ENCODE measurements at places on chromosomes 1 and 21.

GRCh38 chr1:237911911-237912310, 21.2 kb upstream of the ZP4 start:
- H3K4me3 ChIP-seq = no peak overlapping the region
- peaks cover 2% of the 10 kb centered on the region for H3K27me3 ChIP-seq
- no peak for DNase-seq

GRCh38 chr1:226882631-226883409, 12.4 kb downstream of the PSEN2 start:
- H3K36me3 ChIP-seq = peaks cover 23% of the 10 kb centered on the region
- H3K27me3 ChIP-seq = peaks cover 5% of the 10 kb centered on the region
- H3K4me3 ChIP-seq = peak overlapping the region; percentile 83

DNA sequence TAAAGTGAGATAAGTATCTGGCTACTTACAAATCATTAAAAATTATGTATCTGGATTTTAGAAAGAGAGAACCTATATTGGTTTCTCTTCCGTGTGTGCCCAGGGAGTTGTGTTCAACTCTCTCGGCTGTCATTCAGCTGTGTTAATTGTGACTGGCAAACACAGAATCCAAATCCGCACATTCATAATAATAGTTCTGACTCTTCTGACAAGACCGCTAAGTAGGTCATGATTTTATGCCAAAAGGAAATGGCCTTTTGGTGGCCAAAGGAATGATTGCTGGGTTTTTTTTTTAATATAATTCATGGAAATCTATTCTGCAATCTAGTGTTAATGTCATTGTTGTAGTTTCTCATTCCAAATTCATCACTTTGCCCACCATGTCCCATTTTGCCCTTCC, 110.7 kb downstream of the AK5 start:
- peaks cover 5% of the 10 kb centered on the region for H3K27me3 ChIP-seq
- DNase-seq = no peak
- H3K27ac ChIP-seq = no peak overlapping the region
- peaks cover 5% of the 10 kb centered on the region for H3K36me3 ChIP-seq
- peaks cover 10% of the 10 kb centered on the region for H3K4me1 ChIP-seq
- H3K4me3 ChIP-seq = no peak overlapping the region

- H3K4me1 ChIP-seq = peaks cover 8% of the 10 kb centered on the region
- peaks cover 2% of the 10 kb centered on the region for H3K27me3 ChIP-seq
- H3K4me3 ChIP-seq = no peak overlapping the region
- DNase-seq = no peak
- H3K36me3 ChIP-seq = no peaks in the 10 kb centered on the region
- no peak overlapping the region for H3K27ac ChIP-seq
These were observed 28.8 kb upstream of the SPATA6 start for GRCh38 chr1:48500541-48501450.

- H3K4me1 ChIP-seq = peaks cover 7% of the 10 kb centered on the region
- no peaks in the 10 kb centered on the region for H3K36me3 ChIP-seq
- no peak for DNase-seq
- H3K27me3 ChIP-seq = peaks cover 2% of the 10 kb centered on the region
- peak overlapping the region; percentile 7 for H3K27ac ChIP-seq
- no peak overlapping the region for H3K4me3 ChIP-seq
These were observed 6.1 kb downstream of the AADACL4 start for GRCh38 chr1:12649971-12650421.

GRCh38 chr1:40673452-40673851, 8.0 kb upstream of the RIMS3 start:
- no peak overlapping the region for H3K4me3 ChIP-seq
- H3K27ac ChIP-seq = no peak overlapping the region
- DNase-seq = no peak
- no peaks in the 10 kb centered on the region for H3K4me1 ChIP-seq
- H3K27me3 ChIP-seq = peaks cover 5% of the 10 kb centered on the region
- no peaks in the 10 kb centered on the region for H3K36me3 ChIP-seq

DNA sequence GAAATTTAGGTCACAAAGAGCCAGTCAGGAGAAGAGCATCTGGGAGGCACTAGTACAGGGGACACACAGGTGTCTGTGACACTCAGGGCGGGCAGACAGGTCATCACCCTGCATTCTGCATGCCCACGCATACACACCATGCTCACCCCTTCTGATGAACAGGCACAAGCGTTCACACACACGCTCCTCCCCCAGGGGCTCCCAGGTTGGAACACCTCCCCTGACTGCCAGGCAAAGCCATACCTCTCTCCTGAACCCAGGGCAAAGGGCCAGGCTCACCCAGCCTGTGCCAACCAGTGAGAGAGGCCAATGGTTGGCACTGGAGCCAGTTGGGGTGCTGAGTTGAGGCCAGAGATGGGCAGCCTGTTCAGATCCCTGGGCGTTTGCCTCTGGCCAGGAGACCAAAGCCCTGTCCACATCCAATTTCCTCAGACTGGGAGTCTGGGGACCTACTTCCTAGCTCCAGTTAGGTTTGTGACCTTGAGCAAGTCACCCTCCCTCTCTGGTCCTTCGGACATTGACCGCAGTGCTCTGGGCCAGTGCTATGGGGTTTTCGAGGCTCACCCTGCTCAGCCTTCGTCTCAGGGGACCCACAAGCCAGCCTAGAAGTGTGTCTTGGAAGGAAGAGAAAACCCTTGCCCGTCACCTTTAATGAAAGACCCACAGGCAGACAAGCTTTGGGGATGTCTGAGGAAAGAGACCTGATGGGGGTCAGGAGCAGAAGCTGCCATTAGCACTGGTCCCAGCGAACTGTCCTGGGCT, 5.8 kb upstream of the LAD1 start:
- no peaks in the 10 kb centered on the region for H3K4me1 ChIP-seq
- H3K27ac ChIP-seq = no peak overlapping the region
- no peaks in the 10 kb centered on the region for H3K36me3 ChIP-seq
- DNase-seq = no peak

GRCh38 chr1:6891781-6892579, 106.7 kb downstream of the CAMTA1 start:
- no peaks in the 10 kb centered on the region for H3K4me1 ChIP-seq
- H3K36me3 ChIP-seq = peaks cover 3% of the 10 kb centered on the region
- DNase-seq = no peak
- no peak overlapping the region for H3K27ac ChIP-seq

DNA sequence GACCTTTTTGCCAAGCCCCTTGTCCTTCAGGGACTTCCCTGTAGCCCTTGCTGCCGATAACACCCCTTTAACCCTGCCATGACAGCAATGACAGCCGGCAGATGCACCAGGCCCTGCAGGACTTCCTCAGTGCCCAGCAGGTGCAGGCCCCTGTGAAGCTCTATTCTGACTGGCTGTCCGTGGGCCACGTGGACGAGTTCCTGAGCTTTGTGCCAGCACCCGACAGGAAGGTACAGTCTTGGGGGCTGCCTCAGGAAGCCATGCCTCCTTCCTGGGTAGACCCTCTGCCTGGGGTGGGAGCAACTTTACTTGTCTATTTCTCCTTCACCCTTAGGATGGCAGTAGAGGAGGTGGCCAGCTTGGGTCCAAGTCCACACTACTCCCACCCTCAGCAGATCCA, 16.1 kb upstream of the PADI6 start:
- H3K27me3 ChIP-seq = peaks cover 6% of the 10 kb centered on the region
- peaks cover 7% of the 10 kb centered on the region for H3K4me1 ChIP-seq
- no peaks in the 10 kb centered on the region for H3K36me3 ChIP-seq
- H3K4me3 ChIP-seq = no peak overlapping the region
- H3K27ac ChIP-seq = no peak overlapping the region
- peak; percentile 3 for DNase-seq

DNA sequence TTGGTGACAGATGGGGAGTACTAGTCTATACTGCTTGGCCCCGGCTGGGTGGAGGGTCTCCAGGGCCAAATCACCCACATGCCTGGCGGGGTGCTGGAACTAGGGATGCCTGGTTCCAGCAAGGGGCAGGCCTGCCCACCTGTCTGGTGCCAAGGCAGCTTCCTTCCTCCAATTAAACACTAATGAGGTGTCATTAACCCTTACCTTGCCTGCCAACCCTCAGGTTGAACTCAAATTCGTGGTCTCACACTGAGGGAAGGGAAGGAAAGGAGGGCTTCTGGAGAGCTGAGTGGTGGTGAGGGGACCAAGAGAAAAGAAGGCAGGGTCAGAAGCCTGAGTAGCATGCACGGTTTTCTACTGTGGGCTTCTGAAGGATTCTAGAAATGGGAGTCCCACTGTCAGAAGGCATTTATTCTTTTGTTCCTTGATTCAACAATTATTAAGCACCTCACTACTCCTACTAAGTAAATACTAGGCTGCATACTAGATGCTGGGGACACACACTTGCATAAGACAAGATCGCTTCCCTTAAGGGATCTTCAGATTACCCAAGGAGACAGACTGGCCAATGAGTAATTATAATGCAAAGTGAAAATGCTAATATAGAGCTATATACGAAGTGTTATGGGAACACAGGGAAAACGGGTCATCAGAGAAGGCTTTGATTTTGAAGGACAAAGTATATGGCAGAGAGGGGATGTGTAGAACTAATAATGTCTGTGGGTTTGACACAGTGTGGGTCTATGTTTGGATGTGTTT, 5.9 kb upstream of the EFNA3 start:
- peaks cover 8% of the 10 kb centered on the region for H3K27me3 ChIP-seq
- peaks cover 29% of the 10 kb centered on the region for H3K4me1 ChIP-seq
- peaks cover 3% of the 10 kb centered on the region for H3K36me3 ChIP-seq
- peak overlapping the region; percentile 22 for H3K4me3 ChIP-seq
- no peak for DNase-seq
- H3K27ac ChIP-seq = no peak overlapping the region

GRCh38 chr1:74952786-74953185, 181.4 kb upstream of the LHX8 start:
- H3K4me3 ChIP-seq = no peak overlapping the region
- no peak overlapping the region for H3K27ac ChIP-seq
- H3K36me3 ChIP-seq = no peaks in the 10 kb centered on the region
- DNase-seq = no peak
- H3K4me1 ChIP-seq = no peaks in the 10 kb centered on the region

GRCh38 chr1:186295980-186296379, 79.1 kb downstream of the TPR start:
- H3K36me3 ChIP-seq = no peaks in the 10 kb centered on the region
- H3K27ac ChIP-seq = no peak within 1 kb of the TSS
- H3K4me3 ChIP-seq = no peak within 1 kb of the TSS

DNA sequence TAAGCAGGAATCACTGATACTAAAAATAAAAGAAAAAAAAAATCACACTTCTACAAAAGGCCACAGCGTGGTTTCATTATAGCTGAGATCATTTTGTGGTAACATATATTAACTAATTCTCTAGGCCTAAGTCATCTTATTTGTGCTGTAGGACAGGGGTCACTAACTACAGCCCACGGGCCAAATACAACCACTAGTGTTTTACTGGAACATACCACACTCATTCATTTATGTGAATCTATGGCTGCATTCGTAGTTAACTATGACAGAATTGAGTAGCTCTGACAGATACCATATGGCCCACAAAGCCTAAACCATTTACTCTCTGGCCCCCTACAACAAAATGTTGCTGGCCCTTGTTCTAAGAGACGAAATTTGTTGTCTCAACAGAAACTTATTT, 224.4 kb downstream of the VAV3 start:
- no peak overlapping the region for H3K27ac ChIP-seq
- H3K27me3 ChIP-seq = peaks cover 4% of the 10 kb centered on the region
- H3K4me1 ChIP-seq = peaks cover 65% of the 10 kb centered on the region
- H3K4me3 ChIP-seq = no peak overlapping the region
- DNase-seq = no peak

GRCh38 chr1:196461521-196461920, 146.7 kb downstream of the KCNT2 start:
- no peaks in the 10 kb centered on the region for H3K27me3 ChIP-seq
- H3K36me3 ChIP-seq = no peaks in the 10 kb centered on the region
- no peak overlapping the region for H3K27ac ChIP-seq

- peaks cover 11% of the 10 kb centered on the region for H3K4me1 ChIP-seq
- no peaks in the 10 kb centered on the region for H3K27me3 ChIP-seq
- H3K4me3 ChIP-seq = no peak overlapping the region
- DNase-seq = no peak
- H3K36me3 ChIP-seq = no peaks in the 10 kb centered on the region
These were observed 421.5 kb upstream of the USP24 start for GRCh38 chr1:55636696-55637095.

GRCh38 chr1:233361876-233362275, 34.4 kb downstream of the MAP3K21 start:
- peak overlapping the region; percentile 14 for H3K27ac ChIP-seq
- no peaks in the 10 kb centered on the region for H3K27me3 ChIP-seq
- H3K4me3 ChIP-seq = no peak overlapping the region
- H3K36me3 ChIP-seq = no peaks in the 10 kb centered on the region
- H3K4me1 ChIP-seq = no peaks in the 10 kb centered on the region
- no peak for DNase-seq

DNA sequence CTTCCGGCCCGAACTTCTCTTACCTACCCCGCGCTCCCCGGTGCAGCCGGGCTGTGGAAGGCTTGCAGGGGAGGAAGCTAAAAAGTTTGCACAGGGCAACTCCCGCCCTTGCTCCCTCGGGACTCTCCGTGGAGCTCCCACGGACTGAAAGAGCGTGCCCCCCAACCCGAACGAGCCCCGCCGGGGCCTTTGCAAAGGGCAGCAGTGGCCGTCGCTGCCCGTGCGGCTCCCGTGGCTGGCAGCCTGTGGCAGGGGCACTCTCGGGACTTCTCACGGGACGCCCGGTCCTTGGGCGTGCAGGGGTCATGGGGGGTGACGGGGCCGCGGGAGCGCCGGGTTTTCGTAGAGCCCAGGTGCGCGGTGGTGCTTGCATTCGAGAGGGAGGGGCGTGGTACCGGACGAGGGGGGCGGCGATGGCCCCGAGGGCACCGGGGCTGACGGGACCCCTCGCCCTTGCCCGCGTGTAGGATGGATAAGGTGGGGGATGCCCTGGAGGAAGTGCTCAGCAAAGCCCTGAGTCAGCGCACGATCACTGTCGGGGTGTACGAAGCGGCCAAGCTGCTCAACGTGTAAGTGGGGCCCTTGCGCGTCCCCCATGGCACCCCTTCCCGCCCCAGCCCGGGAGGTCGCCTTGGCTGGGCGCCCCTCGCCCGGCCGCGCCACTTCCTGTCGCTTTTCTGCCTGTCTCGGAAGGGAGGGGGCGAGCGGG, 711 bp downstream of the GADD45A start:
- H3K4me3 ChIP-seq = peak overlapping the region; percentile 92
- peaks cover 3% of the 10 kb centered on the region for H3K27me3 ChIP-seq
- peaks cover 12% of the 10 kb centered on the region for H3K36me3 ChIP-seq
- H3K4me1 ChIP-seq = peaks cover 20% of the 10 kb centered on the region
- peak overlapping the region; percentile 78 for H3K27ac ChIP-seq
- peak; percentile 55 for DNase-seq

GRCh38 chr1:226134170-226135058, 52.1 kb downstream of the ACBD3 start:
- DNase-seq = no peak
- H3K36me3 ChIP-seq = no peaks in the 10 kb centered on the region
- H3K27ac ChIP-seq = no peak overlapping the region
- no peak overlapping the region for H3K4me3 ChIP-seq
- H3K27me3 ChIP-seq = peaks cover 1% of the 10 kb centered on the region

DNA sequence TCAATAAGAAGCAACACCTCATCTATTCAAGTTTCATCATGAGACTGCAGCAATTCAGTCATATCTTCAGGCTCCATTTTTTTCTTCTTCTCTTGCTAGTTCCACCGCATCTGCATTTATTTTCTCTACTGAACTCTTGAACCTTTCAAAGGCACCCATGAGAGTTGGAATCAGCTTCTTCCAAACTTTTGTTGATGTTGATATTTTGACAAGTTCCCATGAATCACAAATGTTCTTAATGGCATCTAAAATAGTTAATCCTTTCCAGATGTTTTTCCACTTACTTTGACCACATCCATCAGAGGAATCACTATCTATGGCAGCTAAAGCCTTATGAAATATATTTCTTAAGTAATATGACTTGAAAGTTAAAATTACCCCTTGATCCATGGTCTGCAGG, 434.3 kb downstream of the GPATCH2 start:
- no peak overlapping the region for H3K27ac ChIP-seq
- no peaks in the 10 kb centered on the region for H3K36me3 ChIP-seq
- no peak overlapping the region for H3K4me3 ChIP-seq
- H3K27me3 ChIP-seq = no peaks in the 10 kb centered on the region

GRCh38 chr1:40095806-40096205, 1.2 kb downstream of the PPT1 start:
- H3K36me3 ChIP-seq = no peaks in the 10 kb centered on the region
- H3K27me3 ChIP-seq = peaks cover 13% of the 10 kb centered on the region
- DNase-seq = no peak
- peaks cover 16% of the 10 kb centered on the region for H3K4me1 ChIP-seq
